ENCODE measurements at places on chromosomes 3 and 15. TPM values are rescaled to one million over a fixed set of nuclear protein-coding genes. Genes with fewer than 3 reads are reported as not detected.

The GP5 gene
- not detected for polyA plus RNA-seq

The TRMT10C gene
- polyA plus RNA-seq, result 4.8 TPM

The IL16 gene
- polyA plus RNA-seq, result 1.4 TPM

The FETUB gene
- polyA plus RNA-seq, result not detected

The RTP1 gene
- 0.93 TPM for polyA plus RNA-seq

The PATL2 gene
- 0.31 TPM for polyA plus RNA-seq

The UBAP1L gene
- polyA plus RNA-seq, result 1.1 TPM

The PTH1R gene
- 10.9 TPM for polyA plus RNA-seq

The SI gene
- not detected for polyA plus RNA-seq

The MYEF2 gene
- 39.3 TPM for polyA plus RNA-seq
